ENCODE measurements at places on chromosomes 6 and 20. TPM values are rescaled to one million over a fixed set of nuclear protein-coding genes. Genes with fewer than 3 reads are reported as not detected.
A peak's percentile ranks its signal among the peaks of the same experiment; 100 is the strongest.

The ADGRB3 gene
- total RNA-seq: 10.1 TPM

DNA sequence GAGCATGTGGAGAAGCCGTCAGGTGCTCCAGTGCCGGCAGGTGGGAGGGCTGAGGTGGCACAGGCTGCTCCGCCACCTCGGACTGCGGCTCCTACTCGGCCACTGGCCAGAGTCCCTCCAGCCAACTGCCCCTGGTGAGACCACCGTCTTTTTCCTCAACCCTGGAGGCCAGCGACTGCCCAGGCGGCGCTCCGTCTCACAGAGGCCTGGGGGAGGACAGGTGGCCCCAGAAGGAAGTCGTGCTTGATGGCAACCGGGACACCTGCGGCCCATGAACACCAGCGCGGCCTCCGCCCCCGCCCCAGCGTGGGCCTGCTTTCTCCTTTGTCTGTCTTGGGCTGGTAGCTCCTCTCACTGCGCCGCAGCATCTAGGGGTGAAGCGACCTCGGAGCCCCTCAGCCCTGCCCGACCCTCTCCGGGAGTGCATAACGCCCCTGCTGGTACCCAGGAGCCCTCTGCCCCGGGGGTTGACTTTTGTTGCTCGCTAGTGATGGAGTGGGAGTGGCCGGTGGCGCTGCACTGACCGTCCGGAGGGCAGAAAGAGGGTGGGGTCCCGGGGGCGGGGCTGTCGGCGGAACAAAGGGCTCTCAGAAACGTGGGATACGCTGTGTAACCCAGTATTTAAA is 706 bp upstream of the TUBB2B start:
- H3K27ac ChIP-seq: no peak overlapping the region
- no peak for DNase-seq
- H3K4me3 ChIP-seq: peak overlapping the region; percentile 67
- H3K36me3 ChIP-seq: no peaks in the 10 kb centered on the region
- H3K27me3 ChIP-seq: peaks cover 33% of the 10 kb centered on the region

The PBOV1 gene
- total RNA-seq: not detected

The GCNT2 gene
- 29.1 TPM for total RNA-seq

- H3K4me1 ChIP-seq: no peaks in the 10 kb centered on the region
- H3K27ac ChIP-seq: no peak overlapping the region
- H3K36me3 ChIP-seq: no peaks in the 10 kb centered on the region
- no peak for DNase-seq
- no peak overlapping the region for H3K4me3 ChIP-seq
- no peaks in the 10 kb centered on the region for H3K27me3 ChIP-seq
These were observed 589.1 kb downstream of the EYS start for GRCh38 chr6:65117817-65118409.

Measured in thoracic aorta (tissue), 2 donors.